ENCODE measurements at places on chromosomes 4 and X.

DNA sequence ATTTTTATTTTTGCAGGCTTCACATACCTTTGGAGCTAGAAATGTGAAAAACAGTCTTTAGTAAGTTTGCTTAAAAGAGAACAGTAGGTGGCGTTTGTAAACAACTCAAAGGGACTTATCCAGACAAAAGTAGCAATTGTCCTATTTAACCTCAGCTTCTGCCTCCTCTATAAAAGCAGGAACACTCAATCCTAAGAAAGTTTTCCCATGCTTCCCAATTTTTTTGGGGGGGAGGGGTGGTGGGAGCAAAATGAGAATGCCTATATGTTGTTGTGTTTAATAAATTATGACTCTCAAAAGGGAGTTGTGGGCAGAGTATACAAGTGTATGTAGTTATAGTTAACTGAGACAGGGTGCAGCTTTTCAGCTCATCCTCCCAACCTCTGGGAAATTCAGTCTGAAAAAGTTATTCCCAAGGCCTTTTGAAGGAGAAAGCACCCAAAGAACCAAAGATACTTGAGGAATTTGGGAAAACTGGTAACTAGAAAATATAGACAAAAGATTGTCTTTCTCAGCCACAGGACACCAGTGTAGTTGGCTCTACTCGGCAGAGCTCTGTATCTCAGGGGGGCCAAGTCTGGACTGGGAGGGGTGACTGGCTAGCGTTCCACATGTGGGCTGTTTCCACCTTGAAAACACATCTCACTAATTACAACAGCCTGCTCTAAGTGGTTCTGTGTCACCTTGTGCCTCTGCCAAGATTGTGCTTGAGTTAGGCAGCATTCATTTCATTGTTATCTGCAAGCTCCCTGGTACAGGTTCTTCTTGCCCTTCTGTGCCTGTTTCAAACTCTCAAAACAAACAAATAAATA, 2.8 kb downstream of the SFRP2 start:
- no peak for DNase-seq

DNA sequence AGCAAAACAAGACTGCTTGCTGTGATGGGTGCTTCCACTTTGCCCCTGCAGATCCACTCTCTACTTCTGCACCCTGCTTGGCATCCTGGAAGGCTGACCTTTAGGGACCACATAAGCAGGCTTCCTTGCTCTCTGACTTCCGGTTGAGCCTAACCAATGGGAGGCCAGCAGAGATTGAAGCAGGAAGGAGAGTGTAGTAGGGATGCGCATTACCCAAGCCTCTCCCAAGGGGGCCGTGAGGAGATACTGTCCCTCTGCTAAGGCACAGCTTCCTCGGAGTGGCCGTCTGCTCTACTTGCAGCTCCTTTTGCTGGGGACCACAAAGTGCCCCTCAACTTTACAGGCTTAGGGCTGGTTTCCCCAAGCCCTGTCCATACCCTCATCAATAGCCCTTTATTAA, 624.3 kb upstream of the TENM3 start:
- no peak for DNase-seq

- DNase-seq: no peak
Observed at GRCh38 chrX:39582091-39582490, 515.7 kb downstream of the BCOR start.

GRCh38 chrX:95383778-95384177, 1300.9 kb upstream of the DIAPH2 start:
- DNase-seq: no peak

DNA sequence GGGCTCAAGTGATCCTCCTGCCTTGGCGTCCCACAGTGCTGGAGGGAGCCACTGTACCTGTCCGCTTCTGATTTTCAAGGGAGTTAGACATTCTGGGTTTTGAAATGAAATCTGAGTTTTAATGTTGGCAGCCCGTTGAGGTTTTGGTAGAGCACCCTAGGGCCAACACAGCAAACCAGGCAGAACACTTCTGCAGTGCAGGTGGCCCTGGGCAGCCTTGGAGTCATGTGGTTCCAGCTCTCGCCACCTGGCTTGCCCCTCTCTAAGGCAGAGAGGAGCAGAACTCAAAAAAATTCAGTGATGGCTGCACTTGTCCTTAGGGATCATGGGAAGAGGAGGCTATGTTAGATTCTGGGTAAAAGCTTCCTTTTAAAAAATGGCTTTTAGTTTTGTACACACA, 74.9 kb downstream of the CLDN34 start:
- no peak for DNase-seq

- no peak for DNase-seq
Observed at GRCh38 chr4:163988391-163988790, 493.9 kb downstream of the TMA16 start.

GRCh38 chrX:101677028-101677427, 17.4 kb upstream of the ARMCX2 start:
- no peak for DNase-seq
